ENCODE measurements at places on chromosomes 7 and 10.
A peak's percentile ranks its signal among the peaks of the same experiment; 100 is the strongest.

DNA sequence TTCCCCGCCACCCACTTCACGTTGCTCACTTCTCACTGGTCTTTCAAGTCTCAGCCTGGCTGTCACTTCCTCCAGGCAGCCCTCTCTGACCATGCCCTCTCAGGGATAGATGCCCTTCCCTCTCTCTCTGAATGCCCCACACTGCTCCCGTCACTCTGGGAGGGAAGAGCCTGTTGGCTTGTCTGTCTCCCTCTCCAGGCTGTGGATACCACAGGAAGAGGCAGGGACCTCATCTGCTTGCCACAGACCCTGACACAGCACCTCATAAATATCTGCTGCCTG, 93.1 kb downstream of the OAT start:
- no peak for DNase-seq

DNA sequence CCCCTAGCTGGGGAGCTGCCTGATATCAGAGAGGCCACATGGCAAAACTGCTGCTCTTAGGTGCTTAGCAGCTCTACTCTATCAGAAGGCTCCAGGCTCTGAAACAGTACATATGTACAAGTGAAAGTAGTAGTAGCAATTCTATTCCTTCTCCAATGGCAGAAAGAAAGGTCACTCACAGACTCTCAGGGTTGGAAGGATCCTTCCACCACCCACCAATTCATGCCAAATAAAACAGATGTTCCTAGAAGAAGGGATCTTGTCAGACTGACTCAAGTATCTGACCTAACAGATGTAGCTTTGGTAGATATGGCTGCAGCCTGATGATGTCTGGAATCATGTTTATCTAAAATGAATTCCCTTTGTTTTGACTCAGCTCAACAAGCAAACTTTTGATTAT, 8.0 kb upstream of the ALDH18A1 start:
- no peak for DNase-seq

DNA sequence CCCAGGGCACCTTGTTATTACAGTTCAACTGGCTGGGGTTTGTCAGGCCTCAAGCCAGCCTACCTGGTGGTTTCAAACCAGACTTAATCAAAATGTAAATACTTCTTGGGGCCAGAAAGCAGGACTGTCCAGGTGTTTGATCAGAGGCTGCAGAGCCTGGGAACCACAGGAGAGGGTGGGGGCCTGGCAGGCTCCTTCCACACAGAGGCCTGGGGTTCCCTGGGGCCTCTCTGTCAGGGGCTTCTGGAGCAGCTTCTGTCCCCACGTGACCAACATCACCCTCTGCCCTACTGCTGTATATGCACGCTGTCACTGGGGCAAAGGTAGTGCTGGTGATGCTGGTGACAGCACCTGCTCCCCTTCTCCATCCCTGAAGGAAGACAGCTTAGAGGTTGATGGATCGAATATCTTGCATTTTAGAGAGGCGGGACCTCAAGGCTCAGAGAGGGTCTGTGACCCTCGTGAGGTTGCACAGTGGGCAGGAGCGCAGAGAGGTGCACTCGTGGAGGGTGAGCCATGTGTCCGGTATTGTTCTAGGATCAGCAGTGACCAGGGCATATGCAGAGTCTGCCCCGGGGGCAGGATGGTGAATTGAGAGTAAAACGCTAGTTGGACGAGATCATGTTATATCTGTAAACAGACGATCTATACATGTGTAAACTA, 95.4 kb downstream of the GRK5 start:
- DNase-seq: peak; percentile 86

DNA sequence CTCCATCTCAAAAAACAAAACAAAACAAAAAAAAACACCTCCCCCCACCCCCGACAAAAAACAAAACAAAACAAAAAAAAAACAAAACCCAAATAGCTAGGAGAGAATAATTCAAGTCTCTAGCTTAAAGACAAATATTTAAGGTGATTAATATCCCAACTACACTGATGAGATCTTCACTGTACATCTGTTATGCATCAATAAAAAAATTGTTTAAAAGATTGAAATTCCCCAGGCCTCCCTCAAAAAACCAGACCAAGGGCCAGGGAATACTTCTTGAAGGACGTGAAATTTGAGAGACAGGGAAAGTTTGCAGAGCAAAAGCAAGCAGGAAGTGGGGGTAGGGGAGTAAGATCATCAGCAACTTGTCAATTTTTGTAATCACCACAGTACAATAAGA, 232.6 kb downstream of the REEP3 start:
- no peak for DNase-seq

GRCh38 chr10:3201796-3202195, 29.2 kb upstream of the PITRM1 start:
- DNase-seq: no peak

DNA sequence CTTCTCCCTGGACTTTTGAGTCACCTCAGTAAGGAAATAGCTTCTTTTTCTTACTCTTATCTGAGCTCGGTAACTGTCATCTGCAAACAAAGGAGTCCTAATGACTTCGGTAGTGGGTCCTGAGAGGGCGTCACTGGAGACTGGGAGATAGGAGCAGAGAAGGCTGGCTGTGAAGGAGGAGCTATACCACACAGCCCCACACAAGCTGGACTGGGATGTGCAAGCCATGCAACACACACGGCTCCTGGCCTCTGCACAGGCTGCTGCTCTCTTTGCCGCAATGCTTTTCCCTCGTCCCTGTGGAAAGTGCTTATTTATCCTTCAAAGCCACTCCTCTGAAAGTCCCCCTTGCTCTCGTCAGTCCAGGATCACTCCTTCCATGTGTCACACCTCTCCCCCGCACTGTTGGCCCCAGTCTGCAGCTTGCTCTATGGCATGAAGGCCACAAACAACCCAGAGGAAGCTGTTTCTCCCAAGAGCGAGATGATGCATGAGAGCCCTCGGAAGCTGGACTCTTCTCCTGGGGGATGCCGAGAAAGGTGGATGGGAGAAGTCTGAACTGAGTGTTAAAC, 14.9 kb downstream of the TMEM273 start:
- no peak for DNase-seq
